ENCODE measurements at places on chromosomes 4 and X. TPM values are rescaled to one million over a fixed set of nuclear protein-coding genes. Genes with fewer than 3 reads are reported as not detected.

DNA sequence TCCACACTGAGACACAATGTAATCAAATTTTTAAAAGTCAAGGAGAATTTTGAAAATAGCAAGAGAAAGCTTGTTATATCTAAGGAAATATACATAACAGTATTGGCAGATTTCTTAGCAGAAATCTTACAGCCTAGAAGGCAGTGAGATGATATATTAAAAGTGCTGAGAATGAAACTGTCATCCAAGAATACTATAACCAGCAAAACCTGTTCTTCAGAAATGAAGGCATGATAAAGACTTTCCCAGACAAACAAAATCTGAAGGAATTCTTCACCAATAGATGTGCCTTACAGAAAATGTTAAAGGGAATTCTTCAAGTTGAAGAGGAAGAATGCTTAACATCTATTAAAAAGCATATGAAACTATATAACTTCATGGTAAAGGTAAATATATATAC lies 73.6 kb downstream of the CPEB2 start:
- no peaks in the 10 kb centered on the region for H3K36me3 ChIP-seq
- no peaks in the 10 kb centered on the region for H3K4me1 ChIP-seq
- no peaks in the 10 kb centered on the region for H3K27me3 ChIP-seq
- no peak overlapping the region for H3K27ac ChIP-seq
- no peak overlapping the region for H3K4me3 ChIP-seq
- no peak for DNase-seq

GRCh38 chr4:111717921-111718320 lies 427.3 kb upstream of the FAM241A start:
- H3K36me3 ChIP-seq, result no peaks in the 10 kb centered on the region
- no peaks in the 10 kb centered on the region for H3K27me3 ChIP-seq
- H3K27ac ChIP-seq, result no peak overlapping the region
- H3K4me1 ChIP-seq, result no peaks in the 10 kb centered on the region

DNA sequence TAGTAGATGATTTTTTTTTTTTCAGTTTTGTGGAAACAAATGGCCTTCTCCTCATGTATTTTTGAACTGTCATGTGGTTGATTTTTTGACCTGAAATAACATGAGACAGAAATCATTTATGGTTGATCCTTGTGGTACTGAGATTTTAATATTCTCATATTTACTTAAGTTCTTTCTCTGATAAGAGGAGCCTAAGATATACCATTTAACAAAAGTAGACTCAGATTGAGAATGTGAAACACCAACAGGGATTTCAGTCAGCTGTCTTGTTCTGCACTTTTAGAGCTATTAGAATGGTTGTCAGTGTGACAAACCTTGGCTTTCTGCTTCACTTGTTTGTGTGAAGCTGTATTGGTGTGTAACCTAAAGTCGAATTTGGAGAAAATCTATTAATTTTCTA lies 575.7 kb downstream of the SPOCK3 start:
- no peak for DNase-seq
- H3K4me3 ChIP-seq, result no peak overlapping the region
- no peak overlapping the region for H3K27ac ChIP-seq
- no peaks in the 10 kb centered on the region for H3K4me1 ChIP-seq

The PWWP3B gene
- total RNA-seq, result 85.8 TPM

DNA sequence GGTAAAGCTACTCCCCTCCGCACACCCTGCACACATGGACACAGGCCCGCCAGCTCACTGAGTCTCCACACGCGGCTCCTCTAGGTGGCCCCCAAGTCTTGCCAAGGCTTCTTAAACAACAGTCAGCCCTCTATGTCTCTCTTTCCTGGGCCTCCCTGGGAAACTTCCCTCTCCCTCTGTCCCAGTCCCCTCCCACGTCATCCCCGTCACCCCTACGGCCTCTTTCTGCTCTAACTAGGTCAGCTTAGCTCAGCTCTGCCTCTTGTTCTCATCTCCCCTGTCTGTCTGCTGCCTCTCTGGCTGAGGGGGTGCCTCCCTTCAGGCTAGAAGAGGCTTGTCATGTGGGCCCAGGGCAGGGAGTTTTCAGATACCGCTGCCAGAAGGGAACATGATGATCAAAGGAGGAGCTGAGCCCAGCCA lies 38.8 kb downstream of the SEPTIN6 start:
- H3K4me1 ChIP-seq, result no peaks in the 10 kb centered on the region
- DNase-seq, result peak; percentile 90
- H3K4me3 ChIP-seq, result no peak overlapping the region
- peak overlapping the region; percentile 39 for H3K27ac ChIP-seq
- no peaks in the 10 kb centered on the region for H3K27me3 ChIP-seq

GRCh38 chrX:337331-337831 lies 18.8 kb upstream of the GTPBP6 start:
- H3K27ac ChIP-seq, result no peak overlapping the region
- no peaks in the 10 kb centered on the region for H3K4me1 ChIP-seq

The FGD1 gene
- 6.0 TPM for total RNA-seq

The LPAR4 gene
- 0.94 TPM for total RNA-seq

GRCh38 chr4:106816496-106816895 lies 219.6 kb downstream of the DKK2 start:
- H3K4me3 ChIP-seq, result no peak overlapping the region
- DNase-seq, result no peak
- H3K27ac ChIP-seq, result no peak overlapping the region

GRCh38 chr4:14652522-14652921 lies 349.8 kb upstream of the CPEB2 start:
- H3K27ac ChIP-seq, result no peak overlapping the region
- H3K36me3 ChIP-seq, result no peaks in the 10 kb centered on the region
- H3K4me1 ChIP-seq, result no peaks in the 10 kb centered on the region
- H3K27me3 ChIP-seq, result no peaks in the 10 kb centered on the region

GRCh38 chr4:128796934-128797333 lies 12.6 kb upstream of the JADE1 start:
- H3K4me1 ChIP-seq, result no peaks in the 10 kb centered on the region
- H3K36me3 ChIP-seq, result no peaks in the 10 kb centered on the region
- H3K27me3 ChIP-seq, result no peaks in the 10 kb centered on the region
- no peak for DNase-seq

The CXXC4 gene
- 10.2 TPM for total RNA-seq

The CENPVL2 gene
- 11.1 TPM for total RNA-seq

GRCh38 chrX:20233336-20233735 lies 33.4 kb downstream of the RPS6KA3 start:
- DNase-seq, result no peak
- H3K36me3 ChIP-seq, result no peaks in the 10 kb centered on the region
- H3K4me3 ChIP-seq, result no peak overlapping the region
- no peaks in the 10 kb centered on the region for H3K27me3 ChIP-seq
- no peaks in the 10 kb centered on the region for H3K4me1 ChIP-seq

GRCh38 chrX:139448996-139449395 lies 81.5 kb upstream of the F9 start:
- H3K27me3 ChIP-seq, result no peaks in the 10 kb centered on the region
- H3K36me3 ChIP-seq, result no peaks in the 10 kb centered on the region
- DNase-seq, result no peak
- H3K4me3 ChIP-seq, result no peak overlapping the region

- no peaks in the 10 kb centered on the region for H3K27me3 ChIP-seq
- no peak overlapping the region for H3K27ac ChIP-seq
- no peak overlapping the region for H3K4me3 ChIP-seq
- H3K36me3 ChIP-seq, result no peaks in the 10 kb centered on the region
- H3K4me1 ChIP-seq, result no peaks in the 10 kb centered on the region
- DNase-seq, result no peak
Measured at GRCh38 chr4:135256111-135256510, 1054.5 kb upstream of the PABPC4L start.

GRCh38 chr4:6556263-6556662 lies 18.7 kb upstream of the MAN2B2 start:
- no peak overlapping the region for H3K4me3 ChIP-seq
- H3K27me3 ChIP-seq, result no peaks in the 10 kb centered on the region
- no peaks in the 10 kb centered on the region for H3K36me3 ChIP-seq
- no peak for DNase-seq
- H3K27ac ChIP-seq, result no peak overlapping the region

The PLAC1 gene
- total RNA-seq, result 1.0 TPM

DNA sequence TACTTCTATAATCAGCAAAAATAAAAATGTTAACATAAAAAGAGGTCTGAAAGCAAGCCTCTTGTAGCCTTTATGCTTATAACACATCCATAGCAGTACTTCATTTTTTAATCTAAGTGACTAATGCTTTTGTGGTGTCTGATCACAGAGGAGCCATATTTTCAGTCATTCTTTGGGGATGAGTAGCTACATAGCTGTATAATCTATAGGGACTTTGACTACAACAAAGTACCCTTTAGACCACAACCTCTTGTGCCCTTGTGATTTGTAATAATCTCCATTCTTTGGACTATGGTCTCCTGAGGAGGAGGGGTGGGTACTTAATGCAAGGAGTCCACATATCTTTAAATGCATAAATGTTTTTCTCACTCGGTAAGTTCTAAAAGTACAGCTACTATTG lies 9.6 kb downstream of the DRP2 start:
- no peaks in the 10 kb centered on the region for H3K4me1 ChIP-seq
- no peak overlapping the region for H3K27ac ChIP-seq
- H3K27me3 ChIP-seq, result no peaks in the 10 kb centered on the region
- no peak for DNase-seq
- no peaks in the 10 kb centered on the region for H3K36me3 ChIP-seq

GRCh38 chr4:76897536-76898384 lies at the start of gene SOWAHB:
Gene SOWAHB (minus strand): TSS chr4:76898144. CDS start chr4:76897849, 295 bp downstream.
- H3K27me3 ChIP-seq, result no peaks in the 10 kb centered on the region
- DNase-seq, result peak; percentile 13

- DNase-seq, result peak; percentile 8
- H3K36me3 ChIP-seq, result no peaks in the 10 kb centered on the region
- no peaks in the 10 kb centered on the region for H3K4me1 ChIP-seq
- no peak overlapping the region for H3K27ac ChIP-seq
Measured at GRCh38 chrX:1676866-1677265, 62.0 kb downstream of the ASMT start.

The DCTD gene
- 41.8 TPM for total RNA-seq

- DNase-seq, result no peak
- H3K4me3 ChIP-seq, result no peak overlapping the region
- H3K36me3 ChIP-seq, result no peaks in the 10 kb centered on the region
- H3K27ac ChIP-seq, result no peak overlapping the region
Measured at GRCh38 chrX:54177306-54177705, 5.7 kb downstream of the FAM120C start.

DNA sequence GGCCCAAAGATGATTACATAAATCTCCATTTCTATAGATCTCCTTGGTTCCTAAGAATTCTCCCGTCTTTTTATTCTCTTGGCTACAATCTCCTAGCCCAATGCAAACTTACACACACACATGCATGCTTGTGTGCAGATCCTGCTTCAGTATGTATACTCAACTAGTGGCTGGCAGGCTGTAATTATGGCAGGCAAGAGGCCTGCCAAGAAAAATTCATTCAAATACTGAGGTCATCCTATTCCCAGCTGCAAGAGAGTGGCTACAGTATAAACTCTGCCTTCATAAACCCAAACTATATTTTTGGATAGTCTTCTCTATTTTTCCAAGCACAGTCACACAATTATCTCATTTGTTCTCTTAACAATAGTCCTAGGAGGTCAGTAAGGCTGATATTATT lies 95.2 kb downstream of the SHROOM4 start:
- H3K4me1 ChIP-seq, result no peaks in the 10 kb centered on the region
- H3K36me3 ChIP-seq, result no peaks in the 10 kb centered on the region
- H3K27me3 ChIP-seq, result no peaks in the 10 kb centered on the region

The FAM149A gene
- total RNA-seq, result 14.9 TPM

The RHOXF1 gene
- total RNA-seq, result 35.0 TPM

GRCh38 chr4:44704673-44705072 lies 21.7 kb downstream of the GNPDA2 start:
- no peak for DNase-seq
- H3K4me1 ChIP-seq, result no peaks in the 10 kb centered on the region
- no peaks in the 10 kb centered on the region for H3K27me3 ChIP-seq
- no peak overlapping the region for H3K4me3 ChIP-seq
- no peak overlapping the region for H3K27ac ChIP-seq

DNA sequence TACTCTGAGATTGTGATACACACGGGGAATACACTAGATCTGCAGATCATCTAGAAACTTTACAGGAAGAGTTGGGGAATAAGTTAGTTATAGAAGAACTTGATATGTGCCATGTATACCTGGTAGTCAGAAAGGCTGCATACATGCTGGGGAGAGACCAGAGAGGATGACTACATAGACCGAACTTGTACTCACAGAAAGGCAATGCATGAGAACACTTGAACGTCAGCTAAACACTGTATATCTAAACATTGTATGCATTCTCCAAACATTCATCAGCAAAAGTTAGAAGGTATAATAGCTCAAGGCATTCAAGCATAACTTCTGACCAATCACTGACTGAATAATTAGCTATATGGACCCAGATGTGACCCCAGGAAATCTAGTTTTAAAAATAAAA lies 78.0 kb upstream of the PDHA2 start:
- H3K27ac ChIP-seq, result no peak overlapping the region
- H3K36me3 ChIP-seq, result no peaks in the 10 kb centered on the region
- DNase-seq, result no peak
- no peaks in the 10 kb centered on the region for H3K4me1 ChIP-seq

DNA sequence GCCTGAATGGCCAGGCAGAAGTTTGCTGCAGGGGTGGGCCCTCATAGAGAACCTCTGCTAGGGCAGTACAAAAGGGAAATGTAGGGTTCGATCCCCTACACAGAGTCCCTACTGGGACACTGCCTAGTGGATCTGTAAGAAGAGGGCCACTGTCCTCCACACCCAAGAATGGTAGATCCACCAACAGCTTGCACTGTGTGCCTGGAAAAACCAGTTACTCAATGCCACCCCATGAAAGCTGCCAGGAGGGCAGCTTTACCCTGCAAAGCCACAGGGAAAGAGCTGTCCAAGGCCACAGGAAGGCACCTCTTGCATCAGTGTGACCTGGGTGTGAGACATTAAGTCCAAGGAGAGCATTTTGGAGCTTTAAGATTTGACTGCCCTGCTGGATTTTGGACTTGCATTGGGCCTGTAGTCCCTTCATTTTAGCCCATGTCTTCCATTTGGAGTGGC lies 781.6 kb downstream of the TRAM1L1 start:
- no peaks in the 10 kb centered on the region for H3K4me1 ChIP-seq
- H3K36me3 ChIP-seq, result no peaks in the 10 kb centered on the region
- no peak overlapping the region for H3K4me3 ChIP-seq
- no peaks in the 10 kb centered on the region for H3K27me3 ChIP-seq
- H3K27ac ChIP-seq, result no peak overlapping the region

The HDAC8 gene
- 30.3 TPM for total RNA-seq

The TMEM156 gene
- not detected for total RNA-seq

The DUSP9 gene
- total RNA-seq, result 10.2 TPM

The RHOXF2 gene
- total RNA-seq, result 12.1 TPM

GRCh38 chr4:2275546-2276251 lies 13.8 kb upstream of the MXD4 start:
- no peak for DNase-seq
- no peaks in the 10 kb centered on the region for H3K27me3 ChIP-seq
- H3K4me1 ChIP-seq, result peaks cover 12% of the 10 kb centered on the region

The NHS gene
- total RNA-seq, result 21.8 TPM

The TMSB15B gene
- 6.9 TPM for total RNA-seq

The SPINK2 gene
- 251 TPM for total RNA-seq

All from testis (tissue), 5 donors.